Stimulated activated CD4-positive, alpha-beta T cell treated with anti-CD3 and anti-CD28 coated beads, Interleukin-1b, Interleukin-23, amount 100 ng/mL, for 1 hour (primary cell): ENCODE measurements at places on chromosomes 7 and 10.

DNA sequence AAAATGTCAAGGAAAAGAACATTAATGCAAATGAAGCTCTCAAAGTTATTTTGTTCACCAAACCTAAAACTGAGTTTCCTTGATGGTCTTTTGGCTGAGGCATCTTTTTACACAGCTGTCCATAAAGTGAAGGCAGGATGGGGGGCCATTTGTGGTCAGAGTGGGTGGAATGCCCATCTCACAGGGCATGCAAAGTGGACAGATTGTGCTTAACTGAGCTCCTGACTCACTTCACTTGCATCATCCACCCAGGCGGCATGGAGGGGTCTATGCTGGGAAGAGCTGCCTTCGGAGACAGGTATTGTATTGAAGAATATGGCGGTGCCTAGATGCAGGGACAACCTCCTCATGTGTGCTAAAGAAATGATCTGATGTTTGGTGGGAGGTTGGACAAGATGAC lies 905.3 kb downstream of the KCNMA1 start:
- DNase-seq = no peak

GRCh38 chr10:58644311-58644710 lies 131.6 kb downstream of the BICC1 start:
- no peak for DNase-seq

DNA sequence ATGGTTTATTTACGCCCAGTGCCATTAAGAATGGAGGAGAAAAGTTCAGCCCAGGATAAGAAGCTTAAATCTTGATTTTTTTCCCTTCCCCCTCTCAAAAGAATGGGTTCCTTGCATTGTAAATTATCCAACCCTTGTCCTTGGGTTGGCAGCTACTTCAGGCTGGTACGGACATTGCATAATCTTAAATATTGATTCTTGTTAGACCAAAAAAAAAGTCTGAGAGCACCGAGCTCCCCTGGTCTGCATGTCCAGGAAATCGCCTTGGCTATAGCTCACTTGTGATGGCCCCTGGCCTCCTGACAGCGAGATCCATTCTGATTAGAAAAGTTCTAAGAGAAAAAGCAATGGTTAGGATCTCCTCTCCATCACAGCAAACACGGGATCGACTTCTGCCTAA lies 151.7 kb downstream of the EBF3 start:
- no peak for DNase-seq

GRCh38 chr7:107501593-107501992 lies 31.7 kb downstream of the GPR22 start:
- no peak for DNase-seq

GRCh38 chr10:58868736-58869435 lies 307.6 kb upstream of the PHYHIPL start:
- DNase-seq = no peak
